ENCODE measurements at places on chromosomes 7 and 10.
A peak's percentile ranks its signal among the peaks of the same experiment; 100 is the strongest.

DNA sequence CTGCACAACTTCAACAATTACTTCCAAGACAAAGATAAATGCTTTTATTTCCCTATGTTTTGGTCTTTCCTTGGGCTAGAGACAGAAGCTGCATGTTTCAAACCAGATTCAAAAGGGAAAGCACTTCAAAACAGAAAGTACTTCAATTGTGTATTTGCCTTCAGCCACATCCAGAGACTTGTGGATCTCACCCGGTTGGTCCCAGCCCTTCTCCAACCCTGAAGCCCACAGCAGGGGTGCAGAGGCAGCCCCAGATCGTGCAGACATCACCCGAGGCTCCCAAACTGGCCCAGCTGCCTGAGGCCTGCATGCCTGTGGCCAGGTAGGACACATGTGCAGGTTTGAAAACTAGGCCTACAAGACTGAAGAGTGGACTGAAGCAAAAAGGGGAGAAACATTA lies 80.8 kb downstream of the ALOX5 start:
- DNase-seq: no peak

DNA sequence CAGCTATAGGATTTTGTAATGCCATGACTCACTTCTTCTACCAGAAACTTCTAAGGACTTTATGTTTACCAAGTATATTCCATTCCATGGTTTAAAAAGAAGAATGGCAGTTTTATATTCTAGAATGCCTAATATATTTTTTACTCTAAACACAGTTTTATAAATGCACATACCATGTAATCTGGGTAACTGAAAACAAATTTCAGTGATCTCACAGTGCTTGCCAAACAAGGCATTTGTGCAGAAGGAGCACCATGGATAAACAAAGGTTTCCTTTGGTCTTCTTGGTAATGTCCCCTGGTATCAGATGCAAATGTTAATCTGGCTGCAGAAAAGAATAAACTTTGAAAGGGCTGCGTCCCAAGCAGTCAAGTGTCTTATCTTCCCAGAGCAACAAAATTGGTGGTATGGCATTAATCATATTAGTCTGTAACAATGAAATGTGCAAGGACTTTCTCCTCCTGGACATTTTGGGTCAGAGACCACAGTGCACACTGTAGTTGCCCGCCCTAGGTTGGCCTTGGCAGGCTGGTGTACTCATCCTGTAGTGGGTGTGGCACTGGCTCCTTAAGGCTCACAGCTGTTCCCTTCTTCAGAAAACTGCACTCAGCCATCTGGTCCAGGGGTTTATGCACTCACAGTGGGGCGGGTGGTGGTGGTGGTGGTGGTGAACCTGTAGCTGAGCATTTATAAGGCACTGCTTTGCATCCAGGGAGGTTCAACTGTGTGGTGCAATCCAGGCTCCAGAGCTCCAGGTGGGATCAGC lies 56.7 kb downstream of the LAMB4 start:
- no peak for DNase-seq

GRCh38 chr7:48718731-48719378 lies 205.5 kb upstream of the CDC14C start:
- DNase-seq: no peak

GRCh38 chr7:153696242-153696641 lies 356.0 kb upstream of the DPP6 start:
- no peak for DNase-seq

- DNase-seq: no peak
Observed at GRCh38 chr7:7911369-7912123, 57.0 kb upstream of the GLCCI1 start.

GRCh38 chr7:51451751-51452476 lies 135.3 kb upstream of the COBL start:
- DNase-seq: no peak

- DNase-seq: no peak
Observed at GRCh38 chr7:157526005-157526912, 189.5 kb downstream of the DNAJB6 start.

- DNase-seq: no peak
Observed at GRCh38 chr10:124306922-124307371, 111.8 kb downstream of the OAT start.

DNA sequence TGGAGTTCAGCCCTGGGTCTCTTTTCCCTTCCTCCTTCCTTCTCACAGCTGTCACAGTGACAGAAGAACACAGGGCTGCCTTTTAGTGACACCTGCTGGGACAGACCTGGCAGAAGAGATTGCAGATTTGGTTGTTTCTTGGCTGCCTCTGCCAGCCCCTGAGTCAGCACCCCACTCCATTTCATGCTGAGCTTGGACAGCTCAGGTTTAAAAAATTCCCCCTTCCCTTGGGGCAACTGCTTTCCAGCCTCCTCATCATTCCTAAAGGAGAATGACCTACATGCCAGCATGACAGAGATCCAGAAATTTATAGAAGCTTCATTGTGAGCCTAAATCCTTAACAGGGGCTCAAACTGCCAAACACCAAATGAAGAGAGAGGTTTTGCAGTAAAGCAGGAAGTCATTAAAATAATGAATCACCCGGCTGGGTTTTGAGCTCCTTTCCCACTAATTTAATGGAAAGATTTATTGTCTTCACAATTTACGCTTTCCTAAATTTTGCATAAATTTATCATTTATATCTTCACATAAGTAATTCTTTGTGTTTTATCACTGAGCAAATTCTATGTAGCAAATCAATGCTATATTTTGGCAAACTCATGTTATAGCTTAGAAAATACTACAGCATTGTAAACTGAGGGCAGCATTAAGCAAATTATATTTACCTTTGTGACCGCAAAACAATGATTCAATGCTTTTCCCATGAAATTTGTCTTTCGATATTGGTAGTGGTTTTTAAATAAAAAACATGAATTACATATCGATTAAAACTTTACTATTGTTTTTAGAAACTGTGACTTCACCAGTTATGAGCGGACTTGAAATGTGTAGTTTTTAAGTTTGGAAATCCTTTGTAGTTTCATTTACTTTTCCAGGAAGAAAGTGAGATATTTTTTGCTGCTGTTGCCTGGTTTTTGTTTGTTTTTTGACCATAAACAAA lies 399.5 kb upstream of the ANKRD30A start:
- DNase-seq: no peak

GRCh38 chr10:29377333-29377961 lies 88.6 kb downstream of the LYZL1 start:
- no peak for DNase-seq

- DNase-seq: peak; percentile 88
Observed at GRCh38 chr10:73879296-73880173, 5.2 kb upstream of the CAMK2G start.

DNA sequence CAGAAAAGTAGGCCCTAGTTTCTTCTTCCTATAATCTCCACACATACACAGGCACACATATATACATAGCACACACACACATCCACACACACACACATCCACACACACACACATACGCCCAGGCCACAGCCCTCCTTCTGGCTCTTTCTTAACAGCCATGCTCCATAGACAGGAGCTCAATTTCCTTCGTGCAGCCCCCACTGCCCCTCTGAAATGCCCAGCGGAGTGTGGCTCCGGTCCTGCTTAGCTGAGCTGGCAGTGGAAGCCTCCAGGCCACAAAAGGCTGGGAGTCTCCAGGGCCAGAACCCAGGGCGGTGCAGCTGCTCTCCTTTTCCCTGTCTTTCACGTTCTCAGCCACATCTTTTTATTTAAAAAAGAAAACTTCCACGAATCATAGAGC lies 282.9 kb upstream of the IGFBP3 start:
- DNase-seq: no peak

DNA sequence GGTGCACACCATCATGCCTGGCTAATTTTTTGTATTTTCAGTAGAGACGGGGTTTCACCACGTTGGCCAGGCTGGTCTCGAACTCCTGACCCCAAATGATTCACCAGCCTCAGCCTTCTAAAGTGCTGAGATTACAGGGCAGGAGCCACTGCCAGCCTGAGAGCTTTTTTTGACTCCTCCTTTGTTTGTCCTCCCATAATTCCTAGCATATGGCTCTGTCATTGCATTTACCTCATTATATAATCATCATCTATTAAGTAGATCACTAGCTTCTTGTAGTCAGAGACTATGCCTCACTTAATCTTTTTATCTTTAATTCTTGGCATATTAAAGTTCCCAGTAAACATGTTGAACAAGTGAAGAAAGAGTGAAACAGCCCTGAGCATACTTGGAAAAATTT lies 82.1 kb downstream of the CPEB3 start:
- DNase-seq: no peak

GRCh38 chr7:2247141-2247995 lies 5.3 kb downstream of the NUDT1 start:
- no peak for DNase-seq

DNA sequence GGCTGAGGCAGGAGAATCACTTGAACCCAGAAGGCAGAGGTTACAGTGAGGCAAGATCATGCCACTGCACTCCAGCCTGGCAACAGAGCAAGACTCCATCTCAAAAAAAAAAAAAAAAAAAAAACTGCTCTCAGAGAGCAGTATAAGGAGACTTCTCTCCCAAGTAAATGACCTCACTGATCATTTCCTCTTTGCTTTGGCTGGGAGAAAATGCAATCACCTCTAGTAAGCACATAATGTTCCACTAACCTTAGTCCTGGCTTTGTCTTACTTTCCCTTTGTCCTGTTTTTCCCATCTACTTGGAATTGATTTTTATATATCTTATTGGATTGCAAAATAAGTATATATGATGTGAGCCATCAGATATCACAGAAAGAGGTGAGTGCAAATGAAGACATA lies 2.5 kb downstream of the SLC25A13 start:
- no peak for DNase-seq

DNA sequence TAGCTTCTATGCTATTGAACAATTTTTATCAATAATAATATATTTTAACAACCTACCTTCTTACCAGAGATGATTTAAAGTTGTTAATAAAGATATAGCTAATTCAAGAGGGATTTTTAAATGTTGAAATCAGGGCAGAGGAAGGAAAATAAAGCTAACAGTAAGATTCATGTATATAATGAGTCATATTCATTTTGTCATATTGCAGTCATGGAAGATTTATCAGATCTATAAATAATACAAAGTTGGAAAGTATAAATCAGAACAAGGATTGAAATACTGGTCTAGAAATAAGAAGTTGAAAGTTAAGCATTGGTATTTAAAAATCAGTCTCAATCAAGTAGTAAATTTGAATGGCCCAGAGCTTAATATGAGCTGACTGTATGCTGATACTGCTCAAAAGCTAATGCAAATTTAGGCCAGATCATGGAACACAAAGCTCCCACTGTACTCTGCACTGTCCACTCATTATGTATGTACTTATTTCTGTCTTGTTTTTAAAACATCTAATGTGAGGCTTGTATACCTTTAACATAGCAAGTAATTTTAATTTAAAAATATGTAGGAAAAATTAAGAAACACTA lies 196.9 kb downstream of the ZEB1 start:
- DNase-seq: no peak

DNA sequence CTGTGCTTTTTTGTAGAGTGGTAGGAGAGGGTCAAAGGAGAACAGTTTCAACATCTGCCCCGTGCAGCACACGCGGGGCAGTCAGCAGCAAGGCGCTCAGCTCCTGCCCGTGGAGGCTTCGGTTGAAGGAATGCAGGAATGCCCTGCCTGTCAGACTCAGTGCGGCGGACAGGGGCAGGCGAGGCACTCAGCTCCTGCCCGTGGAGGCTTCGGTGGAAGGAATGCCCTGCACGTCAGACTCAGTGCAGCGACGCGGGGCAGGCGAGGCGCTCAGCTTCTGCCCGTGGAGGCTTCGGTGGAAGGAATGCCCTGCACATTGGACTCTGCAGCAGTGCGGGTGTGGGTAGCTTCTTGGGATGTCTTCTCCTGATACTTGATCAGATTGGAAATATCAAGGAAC lies 37.0 kb downstream of the PPP2R2D start:
- DNase-seq: no peak

- no peak for DNase-seq
Observed at GRCh38 chr7:38199154-38199553, 21.1 kb downstream of the STARD3NL start.

GRCh38 chr10:101452176-101452575 lies 98.2 kb downstream of the BTRC start:
- no peak for DNase-seq

DNA sequence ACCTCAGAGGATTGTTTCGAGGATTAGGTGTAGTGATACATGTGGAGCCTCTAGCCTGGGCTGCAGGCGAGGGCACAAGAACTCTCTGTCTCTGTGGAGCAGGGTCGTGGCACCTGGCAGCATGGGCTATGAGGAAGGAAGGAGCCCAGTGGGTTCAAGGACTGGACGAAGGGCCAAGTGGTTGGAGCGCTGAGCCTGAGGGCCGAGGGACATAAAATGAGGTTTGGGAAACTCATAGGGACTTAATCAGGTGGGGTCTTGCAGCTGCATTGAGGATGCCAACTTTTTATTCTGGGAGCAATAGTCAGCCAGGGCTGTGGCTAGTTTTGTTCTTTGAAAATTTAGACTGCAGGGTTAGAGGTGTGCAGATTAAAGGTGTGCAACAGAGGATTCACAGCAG lies 33.0 kb upstream of the ZNF32 start:
- no peak for DNase-seq

GRCh38 chr10:6729071-6729774 lies 149.1 kb upstream of the PRKCQ start:
- DNase-seq: no peak

- DNase-seq: no peak
Observed at GRCh38 chr7:101315336-101315735, 6.3 kb downstream of the IFT22 start.

GRCh38 chr10:14062528-14063260 lies 268.0 kb downstream of the FRMD4A start:
- DNase-seq: no peak

DNA sequence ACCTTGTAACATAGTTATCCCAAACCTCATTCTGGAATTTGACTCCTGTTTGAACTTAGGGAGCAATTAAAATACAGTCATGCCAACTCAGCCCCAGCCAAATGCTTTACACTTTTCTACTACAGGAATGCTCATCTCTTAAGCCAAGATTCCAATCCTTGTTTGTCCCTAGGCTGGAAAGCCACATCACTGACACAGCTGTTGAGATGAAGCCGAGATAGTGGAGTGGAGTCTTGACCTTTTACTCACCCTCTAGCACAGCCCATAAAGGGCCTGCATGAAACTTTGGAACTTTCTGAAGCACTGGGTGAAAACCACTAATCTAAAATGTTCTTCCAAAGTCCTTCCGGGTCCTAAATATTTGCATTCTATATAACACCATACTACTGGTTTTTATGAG lies 247.3 kb downstream of the ETV1 start:
- DNase-seq: no peak
